ENCODE measurements at places on chromosomes 1 and 21.

- no peak for DNase-seq
Measured at GRCh38 chr21:15775291-15775690, 45.5 kb downstream of the USP25 start.

DNA sequence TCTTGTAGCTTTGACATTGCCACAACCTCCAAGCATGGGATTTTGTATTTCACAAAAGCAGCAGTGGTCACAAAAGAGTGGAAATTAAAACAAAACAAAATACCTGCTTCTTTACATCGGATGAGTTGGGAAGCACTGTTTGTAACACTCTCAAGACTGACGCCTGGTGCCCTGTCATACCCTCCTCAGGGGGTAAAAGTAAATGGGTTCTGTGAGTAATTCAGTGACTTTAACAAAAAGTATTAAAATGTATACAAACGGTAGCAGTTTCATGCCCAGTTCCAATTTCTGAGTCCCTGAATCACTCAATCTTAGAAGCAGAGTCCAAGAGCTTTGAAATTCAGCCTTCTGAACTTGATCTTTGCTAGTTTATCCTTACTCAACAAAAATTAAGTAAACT lies 152.5 kb downstream of the TIAM1 start:
- no peak for DNase-seq

DNA sequence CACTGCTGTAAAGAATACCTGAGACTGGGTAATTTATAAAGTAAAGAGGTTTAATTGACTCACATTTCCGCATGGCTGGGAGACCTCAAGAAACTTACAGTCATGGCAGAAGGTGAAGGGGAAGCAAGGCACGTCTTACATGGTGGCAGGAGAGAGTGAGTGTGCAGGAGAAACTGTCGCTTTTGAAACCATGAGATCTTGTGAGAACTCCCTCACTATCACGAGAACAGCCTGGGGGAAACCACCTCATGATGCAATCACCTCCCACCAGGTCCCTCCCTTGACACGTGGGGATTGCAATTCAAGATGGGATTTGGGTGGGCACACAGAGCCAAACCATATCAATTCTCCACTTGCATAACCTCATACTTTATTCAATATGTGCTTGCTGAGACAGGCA lies 76.6 kb downstream of the GIPC2 start:
- DNase-seq: no peak

- no peak for DNase-seq
Measured at GRCh38 chr1:12255913-12256312, 26.1 kb downstream of the VPS13D start.

DNA sequence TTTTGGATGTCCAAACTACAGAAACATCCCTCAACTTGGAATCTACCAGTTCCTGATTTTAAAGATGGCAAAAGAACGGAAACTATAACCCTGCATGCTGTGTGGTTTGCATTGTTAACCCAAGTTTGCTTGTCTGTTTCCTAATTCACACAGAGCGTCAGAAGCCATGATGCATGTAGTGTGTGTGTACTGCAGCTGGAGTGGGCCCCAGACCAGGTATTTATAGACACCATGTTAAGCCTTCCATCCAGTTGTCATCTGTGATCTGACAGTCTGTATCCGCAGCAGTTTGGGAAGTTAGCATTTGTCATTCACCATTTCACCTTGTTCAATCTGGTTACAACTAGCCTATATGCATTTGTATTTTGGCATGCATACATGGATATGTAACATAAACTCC lies 27.7 kb upstream of the PLEKHM2 start:
- DNase-seq: no peak

DNA sequence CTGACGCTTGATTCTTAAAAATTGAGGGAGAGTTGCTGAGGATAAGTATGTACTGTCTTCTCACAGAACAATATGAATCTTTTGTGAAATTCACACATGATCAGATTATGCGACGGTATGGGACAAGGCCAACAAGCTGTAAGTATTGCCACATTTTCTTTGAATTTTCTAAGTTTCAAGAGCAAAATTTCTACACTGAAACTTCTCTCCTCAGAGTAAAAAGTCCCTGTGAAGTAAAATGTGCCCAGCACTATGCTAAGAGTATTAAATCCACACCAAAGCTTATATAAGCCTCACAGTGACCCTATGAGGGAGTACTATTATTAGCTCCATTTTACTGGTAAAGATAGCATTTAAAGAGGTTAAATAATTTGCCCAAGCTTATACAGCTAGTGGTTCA lies 12.2 kb downstream of the AKIRIN1 start:
- no peak for DNase-seq

GRCh38 chr1:41622859-41623732 lies 138.6 kb upstream of the EDN2 start:
- DNase-seq: no peak

GRCh38 chr1:42385283-42385682 lies 4.7 kb downstream of the RIMKLA start:
- DNase-seq: no peak

DNA sequence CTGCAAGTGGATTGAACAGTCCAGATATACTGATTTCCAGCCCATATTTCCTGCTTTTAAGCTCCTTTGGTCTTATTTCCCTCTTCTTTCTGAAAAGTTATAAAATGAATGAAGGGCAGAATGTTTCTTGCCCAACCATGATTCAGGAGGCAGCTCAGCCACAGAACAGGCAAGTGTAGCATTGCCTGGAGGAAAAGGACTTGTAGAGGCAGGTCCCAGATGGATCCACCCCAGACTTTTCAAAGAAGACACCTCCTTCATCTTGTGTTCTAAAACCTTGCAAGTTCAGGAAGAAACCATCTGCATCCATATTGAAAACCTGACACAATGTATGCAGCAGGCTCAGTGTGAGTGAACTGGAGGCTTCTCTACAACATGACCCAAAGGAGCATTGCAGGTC lies at the start of gene CLCA2:
CLCA2 (plus strand) TSS at position 299 of the 400 bp plus-strand sequence; CDS start at position 376, 77 bp downstream.
- no peak for DNase-seq

DNA sequence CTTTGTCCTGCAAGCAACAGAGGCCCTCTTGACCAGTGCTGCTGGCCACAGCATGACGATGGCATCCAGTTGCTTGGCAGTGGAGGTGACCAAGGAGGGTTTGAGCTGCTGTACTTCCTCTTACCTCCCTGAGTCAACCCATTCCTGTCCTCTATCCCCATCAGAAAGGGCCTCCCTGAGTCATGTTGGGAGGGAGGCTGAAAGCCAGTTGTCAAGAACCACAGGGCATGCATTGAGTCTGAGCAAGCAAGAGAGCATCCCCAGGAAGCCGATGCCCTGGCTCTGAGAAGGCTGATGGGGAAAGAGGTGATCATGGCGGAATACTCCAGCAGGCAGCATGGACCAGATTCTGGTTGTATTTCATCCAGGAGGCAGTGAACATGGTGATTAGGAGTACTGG lies 69.6 kb downstream of the LACTBL1 start:
- no peak for DNase-seq

DNA sequence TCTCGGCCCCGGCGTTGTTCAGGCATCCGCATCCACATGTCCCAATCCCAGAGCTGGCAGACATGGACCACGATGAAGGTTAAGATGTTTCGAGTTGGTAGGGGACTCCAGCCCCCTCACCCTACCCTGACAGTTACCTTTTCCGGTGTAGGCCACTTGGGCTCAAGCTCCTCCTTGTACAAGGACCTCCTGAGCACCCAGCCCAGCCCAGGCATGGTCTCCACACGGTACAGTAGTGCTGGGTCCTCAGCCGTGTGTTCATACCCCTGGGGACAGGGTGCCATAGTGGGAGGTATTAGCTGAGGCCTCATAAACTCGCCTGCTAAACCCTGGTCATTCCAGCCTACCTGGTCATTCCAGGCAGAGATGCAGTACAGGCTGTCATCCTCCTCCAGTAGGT lies 6.1 kb downstream of the POMGNT1 start:
- DNase-seq: no peak

- DNase-seq: no peak
Measured at GRCh38 chr1:217535601-217536377, 95.1 kb downstream of the GPATCH2 start.

GRCh38 chr1:37398096-37398495 lies 76.3 kb upstream of the ZC3H12A start:
- DNase-seq: no peak

- no peak for DNase-seq
Measured at GRCh38 chr1:234825498-234826165, 215.7 kb upstream of the IRF2BP2 start.

DNA sequence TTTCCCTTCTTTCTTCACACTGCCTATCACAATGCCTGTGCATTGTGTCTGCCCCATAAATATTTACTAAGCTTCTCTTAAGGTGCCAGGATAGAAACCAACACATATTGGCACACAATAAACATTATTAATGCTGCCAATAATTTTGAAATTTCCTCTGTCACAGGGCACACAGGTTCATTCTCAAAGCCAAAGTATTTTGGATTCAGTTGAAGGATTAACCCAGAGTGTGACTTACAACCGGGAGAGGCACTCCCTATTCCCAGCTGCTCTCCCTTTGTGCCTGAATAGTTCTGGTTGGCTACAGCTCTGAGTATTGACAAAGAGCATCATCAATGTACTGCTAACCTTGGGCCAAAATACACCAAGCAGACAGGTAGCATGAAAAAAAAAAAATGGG lies 46.6 kb upstream of the ATP1A1 start:
- no peak for DNase-seq

DNA sequence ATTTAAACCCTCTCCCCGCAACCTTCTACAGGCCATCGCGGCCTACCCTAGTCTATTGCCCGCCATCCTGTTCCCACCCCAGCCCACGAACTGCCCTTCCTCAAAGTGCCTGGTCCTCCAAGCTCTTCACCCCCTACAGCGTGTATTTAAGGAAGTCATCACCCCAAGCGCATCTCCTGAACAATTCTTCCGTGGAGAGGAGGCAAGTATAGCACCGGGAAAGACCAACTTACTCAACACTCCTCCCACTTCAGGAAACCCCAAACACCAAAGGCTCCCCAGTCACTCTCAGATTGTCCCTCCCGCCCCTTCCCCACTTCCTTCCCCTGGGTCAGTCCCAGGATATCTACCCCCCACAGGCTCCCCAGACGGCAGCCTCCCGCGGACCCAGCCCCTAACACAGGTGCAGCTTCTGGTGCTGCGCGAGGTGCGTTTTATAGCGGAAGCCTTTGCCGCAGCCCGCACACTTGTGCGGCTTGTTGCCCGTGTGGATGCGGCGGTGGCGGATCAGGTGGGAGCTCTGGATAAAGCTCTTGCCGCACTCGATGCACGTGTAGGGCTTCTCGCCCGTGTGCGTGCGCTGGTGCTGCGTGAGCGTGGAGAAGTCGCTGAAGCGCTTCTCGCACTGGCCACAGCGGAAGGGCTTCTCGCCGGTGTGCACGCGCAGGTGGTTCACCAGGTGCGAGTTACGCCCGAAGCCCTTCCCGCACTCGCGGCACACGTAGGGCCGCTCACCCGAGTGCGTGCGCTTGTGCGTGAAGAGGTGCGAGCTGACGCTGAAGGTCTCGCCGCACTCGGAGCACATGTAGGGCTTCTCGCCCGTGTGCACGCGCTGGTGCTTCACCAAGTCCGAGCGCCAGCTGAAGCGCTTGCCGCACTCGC lies 25.5 kb downstream of the ZNF697 start:
- no peak for DNase-seq

Data from NCI-H446 treated with DMSO at 0.1 percent for 48 hours (cell line).